ENCODE measurements at places on chromosomes 16 and 17. TPM values are rescaled to one million over a fixed set of nuclear protein-coding genes. Genes with fewer than 3 reads are reported as not detected.

GRCh38 chr16:80024443-80024842, 423.9 kb upstream of the MAF start:
- no peak for DNase-seq

- no peak for DNase-seq
These were observed 15.9 kb downstream of the ST6GALNAC2 start for GRCh38 chr17:76569607-76570279.

GRCh38 chr17:80477647-80478478, 1.5 kb upstream of the NPTX1 start:
- no peak for DNase-seq

GRCh38 chr16:9170470-9170869, 79.0 kb downstream of the HAPSTR1 start:
- DNase-seq, result no peak

The FOXF1 gene
- polyA plus RNA-seq, result 6.0 TPM

The EPN3 gene
- not detected for polyA plus RNA-seq

The ZNF750 gene
- not detected for polyA plus RNA-seq

- no peak for DNase-seq
These were observed 573.5 kb downstream of the WWOX start for GRCh38 chr16:78672779-78673556.

All from BJ (cell line).